Ureter (tissue), 1 donor: ENCODE measurements at places on chromosomes 1 and 21. TPM values are rescaled to one million over a fixed set of nuclear protein-coding genes. Genes with fewer than 3 reads are reported as not detected.
A peak's percentile ranks its signal among the peaks of the same experiment; 100 is the strongest.

DNA sequence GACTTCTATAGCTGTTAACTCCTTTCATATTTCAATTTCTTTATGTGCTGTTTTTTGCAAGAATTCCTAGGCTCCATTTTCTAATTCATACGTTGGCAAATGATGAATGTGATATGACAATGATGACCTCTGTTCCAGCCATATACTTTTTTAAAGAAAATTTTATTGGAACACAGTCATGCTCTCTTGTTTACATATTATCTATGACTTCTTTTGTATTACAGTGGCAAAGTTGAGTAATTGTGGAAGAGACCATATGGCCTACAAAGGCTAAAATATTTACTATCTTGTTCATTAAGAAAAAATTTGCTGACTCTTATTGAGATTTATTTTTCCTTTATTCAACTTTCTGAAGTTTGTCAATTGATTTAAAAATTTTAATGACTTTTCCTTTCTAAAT is 7.1 kb downstream of the IFI44L start:
- no peak for DNase-seq

- DNase-seq: no peak
Measured at GRCh38 chr1:154896771-154897286, 26.7 kb upstream of the KCNN3 start.

DNA sequence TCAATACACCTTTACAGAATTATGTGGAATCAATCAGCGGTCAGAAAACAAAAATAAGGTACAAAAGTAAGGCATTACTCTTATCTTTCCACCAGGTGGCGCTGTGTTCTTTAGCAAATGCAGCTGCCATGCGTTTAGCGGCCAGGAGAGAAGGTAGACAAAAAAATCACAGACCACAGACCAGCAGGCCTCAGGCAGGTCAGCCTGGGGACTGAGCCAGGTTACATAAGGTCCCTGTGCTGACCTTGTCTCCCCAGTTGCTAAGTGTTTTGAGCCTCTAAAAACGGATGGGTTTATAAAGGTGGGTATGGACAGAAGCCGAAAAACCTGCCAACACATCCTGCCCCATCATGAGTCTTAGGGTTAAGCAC is 2.8 kb downstream of the RGS16 start:
- peak; percentile 77 for DNase-seq

DNA sequence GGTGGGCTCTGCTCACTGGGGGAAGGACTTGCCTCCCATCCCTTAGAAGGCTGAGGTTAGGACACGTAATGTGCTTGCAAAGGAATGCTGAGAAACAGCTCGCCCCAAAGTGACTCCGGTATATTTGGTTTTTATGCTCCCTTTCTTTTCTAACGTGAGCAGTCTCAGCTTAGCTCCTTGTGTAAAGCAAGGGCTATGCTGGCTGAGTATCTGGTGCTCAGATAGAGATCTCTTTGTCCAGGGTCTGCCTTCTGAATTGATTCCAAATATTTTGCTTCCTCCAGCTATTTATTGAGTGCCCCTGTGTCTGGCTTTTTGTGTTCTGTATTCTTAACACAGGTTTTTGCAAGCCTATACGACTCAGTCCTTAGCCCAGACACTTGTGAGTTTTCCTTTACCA is 94.5 kb upstream of the ARTN start:
- no peak for DNase-seq

DNA sequence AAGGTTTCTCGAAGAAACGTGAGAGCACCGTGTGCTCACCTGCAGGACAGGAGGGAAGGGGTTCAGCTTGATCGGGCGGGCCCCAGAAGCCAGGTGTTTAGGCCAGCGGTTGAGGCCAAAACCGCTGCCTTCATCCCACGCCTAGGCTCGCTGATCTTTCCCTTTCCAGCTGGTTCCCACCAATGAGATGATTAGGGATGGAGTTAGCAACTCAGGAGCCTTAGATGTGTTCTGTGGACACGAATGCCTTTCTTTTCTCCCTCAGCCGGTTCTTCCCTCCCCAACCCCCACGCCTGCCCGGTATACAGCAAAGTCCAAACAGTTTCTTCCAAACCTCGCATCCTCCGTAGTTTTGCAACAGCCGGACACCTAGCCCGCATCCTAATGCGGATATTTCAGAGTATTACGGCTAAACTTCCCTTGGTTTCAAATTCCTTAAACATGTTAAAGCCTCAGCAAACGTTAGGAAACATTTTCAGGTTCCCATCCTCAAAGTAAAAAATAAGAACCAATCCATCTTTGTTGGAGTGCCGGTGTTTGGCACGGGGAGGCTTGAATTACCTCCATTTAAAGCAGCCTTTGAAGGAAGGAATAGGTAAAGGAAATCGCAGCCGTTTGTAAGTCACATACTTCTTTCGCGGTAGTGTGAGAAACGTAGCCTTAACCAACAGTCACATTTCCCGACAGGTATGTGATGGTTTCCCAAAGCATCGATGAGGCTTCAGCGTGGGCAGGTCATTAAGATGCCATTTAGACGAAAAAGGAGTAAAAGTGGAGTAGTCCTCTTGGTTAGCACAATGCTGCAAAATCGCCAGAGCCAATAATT is 1.1 kb downstream of the LRRC8C start:
- no peak for DNase-seq

DNA sequence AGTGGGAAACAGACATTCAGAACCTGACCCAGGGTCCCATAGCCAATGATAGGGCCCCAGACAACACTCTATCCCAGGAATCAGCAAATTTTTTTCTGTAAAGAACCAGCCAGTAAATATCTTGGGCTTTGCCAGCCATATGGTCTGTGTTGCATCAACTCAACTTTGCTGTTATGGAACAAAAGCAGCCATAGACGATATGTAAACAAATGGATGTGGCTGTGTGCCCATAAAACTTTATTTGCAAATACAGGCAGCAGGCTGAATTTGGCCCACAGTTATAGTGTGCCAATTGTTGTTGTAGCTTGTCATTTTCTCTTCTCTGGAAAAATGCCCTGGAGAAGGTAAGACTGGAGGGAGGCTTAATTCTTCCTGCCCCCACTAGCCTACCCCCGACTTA is 431.1 kb upstream of the VAMP3 start:
- DNase-seq: no peak

DNA sequence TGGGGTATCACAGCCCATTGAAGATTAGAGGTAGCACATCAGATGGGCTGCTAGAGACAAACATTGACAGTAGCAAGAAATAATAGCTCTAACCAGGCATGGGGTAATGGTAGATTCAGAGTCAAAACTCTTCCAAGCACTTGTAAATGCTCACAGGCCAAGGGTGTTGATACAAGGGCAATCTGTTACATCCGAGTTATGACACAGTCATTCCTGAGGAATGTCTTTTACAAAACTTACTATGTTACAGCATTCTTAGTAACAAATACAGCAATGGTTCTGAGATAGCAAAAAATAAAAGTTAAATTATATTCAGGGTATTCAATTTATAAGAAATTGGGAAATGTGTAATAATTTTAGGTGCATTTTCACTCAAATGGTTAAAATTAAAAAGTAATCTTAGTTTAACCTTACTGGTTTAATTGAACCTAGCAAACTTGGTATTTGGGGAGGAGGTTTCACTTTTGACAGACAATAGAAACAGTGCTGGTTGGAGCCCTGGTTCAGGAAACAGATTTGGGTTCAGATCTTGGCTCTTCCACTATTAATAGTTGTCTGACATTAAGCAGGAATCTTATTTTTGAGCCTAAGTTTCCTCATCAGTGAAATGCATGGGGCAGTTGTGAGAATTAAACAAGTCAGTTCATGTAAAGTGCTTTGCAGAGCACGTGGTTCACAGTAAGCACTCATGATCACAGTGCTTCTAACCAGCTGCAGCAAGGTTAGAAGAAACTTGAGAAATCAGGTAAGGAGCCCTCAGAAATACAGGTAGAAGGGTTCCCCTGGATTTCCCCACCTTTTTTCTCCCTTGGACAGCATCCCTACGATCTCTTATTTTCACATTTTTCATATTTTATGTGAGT is 4.4 kb downstream of the ST3GAL3 start:
- no peak for DNase-seq

DNA sequence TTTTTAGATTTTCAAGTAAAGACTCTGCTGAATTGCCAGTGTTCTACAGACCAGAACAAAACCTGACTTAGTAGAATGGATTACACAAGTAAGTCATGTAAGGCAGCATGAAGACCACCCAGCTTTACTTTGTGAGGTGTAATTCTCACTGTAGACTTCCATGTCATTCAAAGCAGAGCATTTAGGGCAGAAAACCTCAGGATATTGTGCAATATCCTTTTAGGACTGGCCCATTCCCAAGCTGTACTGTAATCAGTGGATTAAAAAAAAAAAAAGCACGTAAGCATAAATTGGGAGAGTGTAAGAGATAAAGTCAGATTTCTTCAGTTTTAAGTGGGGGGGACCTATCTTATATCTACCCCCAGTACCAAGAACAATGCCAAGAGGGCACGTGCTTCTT is 380.5 kb upstream of the PRMT6 start:
- no peak for DNase-seq

DNA sequence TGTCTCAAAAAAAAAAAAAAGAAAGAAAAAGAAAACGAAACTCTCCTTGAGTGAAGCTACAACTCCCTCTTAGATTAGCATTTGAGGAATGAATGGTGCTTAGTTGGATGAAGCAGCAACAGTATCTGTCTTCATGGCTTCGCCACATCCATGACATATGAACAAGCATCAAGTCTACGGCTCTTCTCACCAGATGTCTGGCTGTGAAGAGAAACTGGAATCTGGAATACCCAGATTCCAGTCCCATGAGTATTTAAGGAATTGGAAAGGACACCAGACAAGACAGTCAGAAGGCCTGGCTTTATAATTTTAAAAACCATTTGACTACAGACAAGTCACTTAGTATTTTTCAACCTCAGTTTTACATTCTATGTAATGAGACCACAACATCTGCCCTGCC is 38.0 kb upstream of the TADA1 start:
- no peak for DNase-seq

- no peak for DNase-seq
Measured at GRCh38 chr1:33377013-33377412, 53.9 kb downstream of the PHC2 start.

DNA sequence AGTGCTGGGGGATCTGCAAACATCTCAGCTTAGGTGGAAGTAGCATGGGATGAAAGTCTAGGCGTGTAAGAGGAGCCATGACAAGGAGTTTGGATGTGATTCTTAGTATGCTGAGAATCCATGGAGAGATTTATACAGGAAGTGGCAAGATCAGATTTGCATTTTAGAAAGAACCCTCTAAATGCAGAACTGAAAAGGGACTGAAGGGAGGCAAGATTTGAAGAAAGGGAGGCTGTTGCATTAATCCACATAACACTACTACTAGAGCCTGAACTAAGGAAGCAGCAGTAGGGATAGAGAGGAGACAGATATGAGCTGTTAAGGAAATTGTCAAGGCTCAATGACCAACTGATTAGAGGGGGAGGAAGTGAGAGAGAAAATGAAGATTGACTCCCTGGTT is 9.8 kb downstream of the C1orf74 start:
- DNase-seq: no peak

DNA sequence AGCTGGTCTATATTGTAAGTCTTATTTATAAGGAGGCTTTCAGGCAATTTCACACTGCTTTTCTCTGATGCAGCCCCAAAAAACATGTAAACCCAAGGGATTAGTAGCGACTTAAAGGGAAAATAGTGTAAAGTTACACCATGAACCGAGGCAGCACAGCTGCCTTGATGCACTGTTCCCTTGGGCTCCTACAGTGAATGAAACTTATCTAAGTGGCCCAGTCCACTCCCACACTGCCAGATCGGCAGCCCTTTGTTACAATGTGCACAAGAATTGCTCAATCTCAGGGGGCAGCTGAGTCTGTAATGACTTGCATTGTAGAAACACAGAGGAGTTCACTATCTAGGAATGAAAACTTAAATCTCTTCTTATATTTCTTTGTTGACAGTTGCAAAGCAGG is 120.8 kb upstream of the ADGRL2 start:
- DNase-seq: no peak

DNA sequence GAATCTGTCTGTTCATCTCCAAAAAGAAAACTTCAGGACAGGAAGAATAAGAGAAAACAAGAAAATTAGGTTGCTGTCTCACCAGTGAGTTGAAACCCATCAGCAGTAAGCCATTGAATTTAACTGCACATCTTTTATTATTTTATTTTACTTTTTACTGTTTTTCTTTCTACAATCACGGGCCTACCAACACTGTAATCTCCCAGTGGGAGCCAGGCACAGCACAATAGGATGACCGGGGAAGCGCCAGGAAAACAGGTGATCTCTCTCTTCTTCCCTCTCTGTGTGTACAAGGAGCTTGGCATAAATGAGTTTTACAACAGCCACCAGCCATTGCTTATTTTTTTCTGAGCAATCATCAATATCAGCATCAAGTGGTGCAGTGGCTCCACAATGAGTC is 113.1 kb upstream of the ESRRG start:
- DNase-seq: no peak

GRCh38 chr1:185355947-185356346 is 38.9 kb upstream of the IVNS1ABP start:
- DNase-seq: no peak

GRCh38 chr1:219483530-219483929 is 129.4 kb downstream of the ZC3H11B start:
- no peak for DNase-seq

- DNase-seq: peak; percentile 42
Measured at GRCh38 chr1:232553050-232553754, 76.7 kb downstream of the SIPA1L2 start.

- DNase-seq: no peak
Measured at GRCh38 chr1:170410401-170411166, 121.4 kb upstream of the GORAB start.

DNA sequence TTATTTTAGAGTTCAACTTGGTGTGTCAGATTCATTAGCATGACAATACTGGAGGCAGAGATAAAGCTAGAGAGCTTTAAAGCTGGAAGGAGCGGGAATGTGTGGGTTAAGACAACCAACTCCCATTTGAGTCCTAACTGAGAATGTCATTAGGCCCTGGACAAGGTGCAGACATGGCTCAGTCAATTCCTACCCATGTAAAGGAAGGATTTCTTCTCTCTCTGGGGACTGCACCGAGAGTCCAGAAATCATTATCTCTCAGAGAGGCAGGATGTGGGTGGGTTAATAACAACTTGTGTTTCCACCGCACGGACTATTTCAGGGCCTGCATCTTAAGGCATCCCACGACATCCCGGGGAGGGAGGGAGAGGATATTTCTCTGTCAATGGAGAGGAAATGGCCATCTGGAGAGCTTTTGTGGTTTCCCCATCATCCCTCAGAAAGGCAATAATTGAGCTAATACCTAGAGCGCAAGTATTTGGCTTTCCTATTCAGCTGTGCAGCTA is 46.7 kb upstream of the SARS1 start:
- DNase-seq: no peak

SH3D21 gene
- 9.5 TPM for total RNA-seq

SHC1 gene
- total RNA-seq: 216 TPM

CHAF1B gene
- 2.4 TPM for total RNA-seq

DBT gene
- 24.3 TPM for total RNA-seq

MTARC1 gene
- total RNA-seq: 29.0 TPM
